ENCODE measurements at places on chromosomes 7 and 10.

DNA sequence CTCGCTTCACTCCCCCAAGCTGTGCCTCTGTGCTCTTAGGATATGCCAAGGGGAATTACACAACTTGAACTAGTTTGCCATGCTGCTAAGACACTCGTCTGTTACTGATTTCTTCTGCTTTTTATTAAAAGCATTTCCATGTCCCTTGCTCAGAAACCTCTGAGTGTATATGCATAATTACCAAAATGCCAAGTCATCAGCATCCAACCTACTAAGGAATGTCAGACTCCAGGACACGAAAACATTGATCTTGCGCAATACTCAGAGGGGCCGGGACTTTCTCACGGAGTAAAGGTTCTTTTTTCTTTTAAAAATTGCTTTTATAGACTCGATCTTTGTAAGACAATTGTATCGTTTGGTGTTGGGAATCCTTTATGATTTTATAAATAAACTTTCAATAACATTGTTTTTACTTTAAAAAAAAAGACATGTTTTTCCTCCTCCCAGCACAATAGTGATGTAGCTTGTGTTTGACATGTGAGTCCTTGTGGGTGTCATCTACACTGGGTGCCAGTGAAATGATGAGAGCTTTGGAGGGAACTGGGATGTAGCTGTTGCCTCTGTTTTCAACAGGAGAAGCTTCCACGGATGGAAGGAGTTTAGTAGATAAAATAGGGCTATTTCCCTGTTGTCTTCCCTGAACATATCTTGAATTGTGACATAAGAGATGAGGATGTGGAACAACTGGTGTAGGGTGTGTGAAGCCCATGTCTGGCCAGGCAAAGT is 43.6 kb downstream of the CNNM1 start:
- peak; percentile 60 for DNase-seq

DNA sequence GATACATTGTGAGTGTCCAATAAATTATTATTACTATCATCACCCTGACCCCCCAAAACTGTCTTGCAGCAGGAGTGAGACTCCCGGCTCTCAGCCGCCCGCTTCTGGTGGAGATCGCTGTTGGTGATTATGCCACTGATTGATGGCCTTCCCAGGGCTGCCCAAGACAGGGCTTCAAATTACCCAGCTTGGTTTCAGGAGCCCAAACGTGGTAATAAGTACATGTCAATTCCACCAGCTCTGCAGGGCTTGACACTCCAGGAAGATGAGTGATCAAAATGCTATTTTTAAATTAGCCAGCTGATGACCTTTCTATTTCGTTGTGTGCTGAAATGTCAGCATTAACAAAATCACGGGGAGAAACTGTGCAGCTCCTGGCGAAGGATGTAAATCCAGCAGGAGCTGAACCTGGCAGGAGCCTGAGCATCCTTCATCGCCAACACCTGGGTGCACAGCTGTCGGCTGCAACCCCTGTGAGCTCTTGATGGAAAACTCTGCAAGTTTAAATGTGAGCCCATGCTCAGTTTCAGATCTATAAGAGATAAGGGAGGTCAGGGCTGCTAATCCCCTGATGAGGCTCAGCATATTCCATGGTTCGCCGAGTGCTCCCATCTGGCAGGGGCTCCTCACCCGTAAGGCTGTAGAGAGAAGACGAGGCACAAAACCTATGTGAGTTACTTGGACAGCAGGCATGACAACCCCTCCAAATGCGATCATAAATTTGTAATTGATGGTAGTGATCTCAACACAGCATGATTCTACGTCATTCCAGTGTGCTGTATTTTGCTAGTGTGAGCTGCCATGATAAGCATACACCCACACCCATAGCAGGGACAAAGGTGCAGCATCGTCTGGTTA is 446.3 kb downstream of the TCERG1L start:
- DNase-seq, result no peak

DNA sequence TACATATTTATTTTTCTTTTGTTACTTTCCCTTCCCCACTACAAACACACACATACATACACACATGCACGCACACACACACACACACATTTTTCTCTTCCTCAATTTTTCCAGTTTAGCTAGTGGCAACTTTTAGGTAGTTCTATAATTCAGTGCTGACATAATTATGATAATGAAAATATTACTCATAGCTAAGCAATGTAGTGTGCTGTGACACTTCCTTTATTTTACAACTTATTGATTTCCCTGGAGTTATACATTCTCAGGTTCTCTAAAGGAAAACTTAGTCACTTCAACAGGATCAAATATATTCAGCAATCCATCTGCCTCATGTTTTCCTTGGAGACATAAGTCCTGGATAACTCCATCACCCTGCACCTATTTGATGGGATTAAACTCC is 151.6 kb downstream of the CACNA2D1 start:
- DNase-seq, result peak; percentile 39

DNA sequence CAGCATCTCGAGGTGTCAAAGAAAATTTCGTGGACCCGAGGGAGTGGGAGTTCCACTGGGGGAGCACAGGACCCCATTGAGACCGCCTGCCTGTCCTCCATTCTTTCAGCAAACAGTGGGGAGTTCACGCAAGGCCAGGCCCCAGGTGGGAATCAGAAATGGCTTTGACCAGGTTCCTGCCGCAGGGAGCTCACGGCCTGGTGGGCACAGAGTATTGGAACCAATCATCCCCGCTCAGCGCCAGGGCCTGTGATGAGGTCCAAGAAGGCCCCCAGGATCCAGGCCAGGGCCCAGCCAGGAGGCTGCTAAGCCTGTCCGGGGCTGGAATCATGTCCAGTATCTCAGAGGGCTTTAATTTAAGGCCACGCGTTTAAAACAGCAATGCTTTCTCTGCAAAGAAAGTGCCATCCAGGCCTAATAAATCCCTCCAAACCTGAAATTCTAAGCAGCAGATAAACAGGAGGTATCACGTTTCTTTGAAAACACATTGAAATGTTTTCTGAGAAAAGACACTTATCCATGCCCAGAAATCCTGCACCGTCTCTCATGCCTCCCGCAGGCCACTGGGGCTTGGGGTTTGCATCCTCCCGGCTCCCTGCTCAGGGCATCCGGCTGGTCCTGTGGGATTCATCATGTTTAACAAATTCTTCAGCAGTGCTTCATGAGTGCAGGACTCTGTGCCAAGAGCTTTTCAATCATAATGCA is 125.7 kb downstream of the OAT start:
- no peak for DNase-seq

- DNase-seq, result no peak
These were observed 34.5 kb downstream of the FRMD4A start for GRCh38 chr10:14296065-14296709.

DNA sequence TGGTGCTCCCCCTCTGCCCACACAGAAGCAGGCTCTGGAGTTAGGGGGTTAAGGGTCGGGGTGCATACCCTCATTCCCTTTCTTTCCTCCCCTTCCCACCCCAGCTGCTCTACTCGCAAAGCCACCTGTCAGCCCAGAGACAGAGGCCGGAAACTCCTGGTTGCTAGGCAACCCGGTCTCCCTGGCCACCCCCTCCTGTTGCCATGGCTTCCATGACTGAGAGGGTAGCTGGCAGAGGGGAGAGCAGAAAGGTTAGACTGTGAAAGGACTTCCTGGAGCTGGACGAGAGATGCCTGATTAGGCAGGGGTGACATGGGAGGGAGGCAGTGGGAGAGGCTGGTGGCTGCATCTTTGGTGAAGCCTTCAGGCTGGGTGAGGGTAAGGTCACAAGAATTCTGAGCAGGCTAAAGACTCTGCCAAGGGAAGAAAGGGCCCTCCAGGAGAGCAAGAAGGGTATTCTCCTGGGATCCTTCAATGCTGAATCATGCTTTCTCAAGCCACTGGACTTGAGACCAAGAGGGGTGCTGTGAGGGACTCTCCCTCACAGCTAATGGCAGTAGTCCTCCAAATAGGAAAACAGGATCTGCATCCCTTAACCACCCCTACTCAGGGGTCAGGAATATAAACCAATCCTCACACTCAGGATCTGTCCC is 5.4 kb downstream of the PSD start:
- DNase-seq, result peak; percentile 57

DNA sequence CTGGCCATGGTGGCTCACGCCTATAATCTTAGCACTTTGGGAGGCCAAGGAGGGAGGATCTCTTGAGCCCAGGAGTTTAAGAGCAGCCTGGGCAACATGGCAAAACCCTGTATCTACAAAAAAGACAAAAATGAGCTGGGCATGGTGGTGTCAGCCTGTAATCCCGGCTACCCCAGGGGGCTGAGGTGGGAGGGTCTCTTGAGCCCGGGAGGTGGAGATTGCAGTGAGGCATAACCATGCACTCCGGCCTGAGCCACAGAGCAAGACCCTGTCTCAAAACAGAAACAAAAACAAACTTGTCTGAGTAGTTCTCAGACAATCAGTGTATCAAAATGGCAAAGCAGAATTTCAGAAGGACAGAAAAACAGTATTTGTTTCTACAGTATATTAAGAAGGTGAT is 45.2 kb upstream of the BPGM start:
- no peak for DNase-seq

DNA sequence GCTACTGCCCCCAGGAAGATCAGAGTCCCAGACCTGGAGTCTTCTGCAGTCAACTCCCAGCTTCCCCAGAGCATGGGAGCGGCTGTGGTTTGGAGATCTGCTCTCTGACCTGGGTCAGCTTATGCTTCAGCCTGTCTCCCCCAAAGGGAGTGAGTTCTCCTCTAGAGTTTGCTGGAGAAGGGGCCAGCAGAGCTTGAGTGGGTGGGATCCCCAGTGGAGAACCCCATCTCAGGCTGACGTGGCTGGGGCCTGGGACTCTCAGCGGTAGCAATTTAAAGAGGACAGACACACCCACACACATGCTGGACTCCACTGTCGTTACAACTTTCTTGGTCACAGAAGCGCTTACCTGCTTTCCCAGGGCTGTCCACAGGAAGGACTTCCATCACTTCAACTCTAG is 6.3 kb downstream of the UNC5B start:
- DNase-seq, result no peak

DNA sequence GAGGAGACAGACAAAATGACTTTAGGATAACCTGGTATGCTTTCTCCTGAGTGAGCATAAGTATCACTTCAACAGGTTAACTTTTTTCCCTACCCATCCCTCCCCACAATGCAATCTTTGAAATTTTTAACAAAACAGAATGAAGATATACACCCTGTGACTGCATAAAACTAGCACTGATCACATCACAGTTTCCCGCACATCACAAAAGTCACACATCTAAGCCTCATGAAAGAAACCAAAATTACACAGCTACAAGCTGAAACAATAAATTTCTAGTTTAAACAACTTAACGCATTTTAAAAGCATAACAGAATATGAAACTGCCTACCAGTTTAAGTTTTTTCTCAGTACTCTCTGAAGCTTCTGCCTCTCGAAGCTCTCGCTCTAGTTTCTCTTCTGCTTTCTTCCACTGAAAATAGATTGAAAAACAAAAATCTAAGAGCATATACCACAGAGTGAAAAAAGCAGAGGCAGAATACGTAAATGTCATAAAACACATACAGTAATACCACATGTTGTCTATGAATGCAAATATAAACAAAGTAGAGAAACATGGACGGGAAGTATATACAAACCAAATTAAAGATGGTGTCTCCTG is 18.1 kb downstream of the NOC3L start:
- DNase-seq, result no peak

DNA sequence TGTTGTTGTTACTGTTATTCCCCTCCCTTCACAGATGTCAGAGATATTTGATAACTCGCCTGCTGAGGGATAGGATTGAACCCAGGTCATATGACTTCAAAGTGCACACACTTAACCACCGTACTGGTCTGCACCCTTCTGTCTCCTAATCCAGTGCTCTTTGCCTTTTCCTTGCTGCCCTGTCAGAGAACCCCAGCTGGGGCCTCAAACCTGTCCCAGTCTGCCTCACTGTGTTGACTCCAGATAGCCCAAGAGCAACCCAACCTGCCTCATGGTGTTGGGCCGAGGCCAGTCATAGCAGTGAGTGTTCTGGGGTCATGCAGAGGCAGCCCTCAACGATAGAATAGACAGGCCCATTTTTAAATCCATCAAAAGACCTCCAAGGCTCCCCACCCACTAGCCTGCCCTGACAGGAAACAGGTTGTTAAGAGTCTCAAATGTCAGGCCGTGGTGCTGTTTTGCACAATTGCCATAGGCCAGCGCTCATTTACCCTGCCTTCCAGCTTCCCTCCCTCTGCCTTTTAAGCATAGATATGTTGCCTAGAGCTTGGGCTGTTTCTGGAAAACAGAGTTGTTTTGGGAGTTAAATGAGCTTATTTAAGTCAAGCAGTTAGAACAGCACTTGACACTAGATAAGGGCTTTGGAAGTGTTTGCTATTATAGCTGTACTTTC is 37.0 kb upstream of the PDCD4 start:
- DNase-seq, result no peak

DNA sequence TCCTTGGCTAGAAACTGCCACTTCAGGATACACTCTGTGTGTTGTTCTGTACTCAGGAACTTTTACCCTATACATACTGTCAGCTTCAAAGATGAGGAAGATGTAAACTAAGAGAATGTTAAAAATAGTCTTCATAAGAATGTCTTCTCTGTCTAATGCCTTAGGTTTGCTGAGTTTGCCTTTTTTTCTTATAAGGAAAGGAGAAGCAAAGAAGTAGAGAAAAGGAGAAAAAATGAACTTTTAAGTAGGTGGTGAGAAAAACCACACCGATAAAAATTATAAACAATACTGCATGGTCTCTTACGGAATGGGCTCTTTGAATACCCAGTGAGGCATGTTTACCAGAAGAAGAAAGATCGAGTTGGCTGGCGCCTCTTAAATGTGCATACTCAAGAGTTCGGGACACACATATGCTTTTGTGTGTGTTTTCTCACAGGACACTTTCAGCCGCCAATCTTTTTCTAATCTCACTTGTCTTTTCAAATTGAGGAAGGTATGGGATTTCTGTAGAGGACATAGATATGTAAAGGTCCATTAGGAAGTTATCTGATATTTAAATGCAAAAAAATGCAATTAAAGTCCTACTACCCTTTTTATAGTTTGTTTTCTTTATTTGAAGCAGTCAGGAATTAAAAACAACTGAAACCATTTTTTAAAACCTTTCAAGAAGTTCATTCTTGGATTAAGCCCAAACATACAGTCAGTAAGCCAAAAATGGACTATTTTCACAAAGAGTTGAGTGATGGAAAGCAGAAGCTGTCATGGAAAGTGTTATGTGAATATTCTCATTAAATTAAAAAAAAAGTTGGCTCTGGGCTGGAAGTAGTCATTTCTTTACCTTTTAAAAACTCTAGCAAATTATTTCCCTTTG is 100.6 kb upstream of the MDFIC start:
- no peak for DNase-seq

All from ELR (cell line).